ENCODE measurements at places on chromosomes 2 and 18.

GRCh38 chr2:25380586-25381375 lies 39.1 kb upstream of the DNMT3A start:
- no peak for DNase-seq

- DNase-seq: no peak
Measured at GRCh38 chr18:10660179-10660884, 134.5 kb downstream of the NAPG start.

DNA sequence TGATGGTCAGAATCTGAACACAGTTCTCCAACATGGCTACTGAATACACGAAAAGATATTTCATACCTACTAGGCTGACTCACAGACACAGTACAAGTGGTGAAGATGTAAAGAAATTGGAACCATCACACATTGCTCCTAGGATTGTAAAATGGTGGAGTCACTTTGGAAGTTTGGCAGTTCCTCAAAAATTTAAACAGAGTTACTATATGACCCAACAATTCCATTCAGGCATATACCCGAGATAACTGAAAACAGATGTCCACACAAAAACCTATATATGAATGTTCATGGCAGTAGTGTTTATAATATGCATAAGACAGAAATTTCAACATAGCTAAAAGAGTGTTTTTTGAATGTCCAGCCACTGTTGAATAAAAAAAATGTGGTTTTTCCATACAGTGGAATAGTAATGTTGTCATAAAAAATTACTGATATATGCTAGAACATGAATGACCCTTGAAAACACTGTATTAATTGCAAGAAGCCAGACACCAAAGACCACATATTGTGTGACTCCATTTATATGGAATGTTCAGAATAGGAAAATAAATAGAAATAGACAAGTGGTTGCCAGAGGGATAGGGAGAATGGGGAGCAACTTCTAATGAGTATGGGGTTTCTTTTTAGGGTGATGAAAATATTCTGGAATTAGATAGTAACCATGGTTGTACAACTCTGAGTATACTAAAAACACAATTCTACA lies 10.1 kb downstream of the RMP24 start:
- no peak for DNase-seq

DNA sequence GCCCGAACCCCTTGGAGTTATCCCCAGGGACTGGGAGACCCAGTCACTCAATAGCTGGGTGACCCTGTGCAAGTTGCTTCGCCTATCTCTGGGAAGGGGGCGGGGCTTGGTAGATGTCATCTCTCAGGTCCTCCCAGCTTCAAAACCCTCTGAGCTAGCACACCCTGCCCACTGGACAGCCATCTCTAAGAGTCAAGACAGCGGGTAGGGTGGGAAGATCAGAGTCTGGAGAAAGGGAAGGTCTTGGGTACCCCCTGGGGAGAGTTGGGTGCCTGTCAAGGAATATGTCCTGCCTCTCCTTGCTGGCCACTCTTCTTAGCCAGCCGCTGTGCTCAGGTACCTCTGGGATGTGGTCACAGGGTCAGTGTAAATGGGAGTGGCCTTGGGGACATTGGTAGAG lies 8.0 kb downstream of the GLI2 start:
- DNase-seq: no peak

- DNase-seq: no peak
Measured at GRCh38 chr2:173359231-173359630, 4.6 kb downstream of the CDCA7 start.

DNA sequence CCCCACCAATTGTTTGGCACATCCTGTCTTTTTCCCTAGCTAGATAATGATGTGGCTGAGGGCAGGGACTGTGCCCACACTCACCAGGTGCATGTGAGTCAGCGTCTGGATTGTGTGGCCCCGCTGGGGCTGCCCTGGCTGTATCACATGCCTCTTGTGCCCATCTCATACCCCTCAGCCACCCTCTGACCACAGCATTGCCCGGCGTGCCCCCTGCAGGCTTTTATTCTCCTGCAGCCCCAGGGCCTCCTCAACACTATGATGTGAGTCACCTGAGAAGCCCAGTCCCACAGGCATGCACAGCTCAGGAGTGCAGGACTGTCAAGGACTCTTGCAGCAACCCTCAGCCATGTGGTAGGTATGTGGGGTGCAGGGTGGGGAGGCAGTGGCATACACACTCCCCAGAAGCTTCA lies 14.8 kb upstream of the STEAP3 start:
- no peak for DNase-seq

DNA sequence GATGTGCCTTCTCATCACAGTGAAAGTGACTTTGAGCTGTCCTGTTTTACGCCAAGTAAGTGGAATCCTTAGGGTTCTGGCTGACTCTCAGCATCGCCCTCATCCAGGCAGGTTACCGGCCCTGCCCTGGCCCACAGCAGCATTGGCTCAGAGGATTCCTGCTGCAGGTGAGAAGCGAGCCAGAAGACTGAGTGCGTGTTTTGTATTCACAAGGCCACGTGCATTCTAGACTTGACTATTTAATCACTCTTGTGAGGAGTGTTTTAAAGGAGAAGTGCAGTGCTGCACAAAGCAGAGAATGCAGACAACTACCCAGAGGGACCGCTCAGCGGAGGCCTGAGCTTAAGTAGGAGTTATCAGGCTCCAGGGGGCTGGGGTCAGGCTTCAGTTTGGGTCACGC lies 48.3 kb downstream of the LAMA3 start:
- no peak for DNase-seq

- DNase-seq: no peak
Measured at GRCh38 chr2:234399451-234400246, 97.2 kb downstream of the ARL4C start.

GRCh38 chr2:172693037-172693436 lies 42.6 kb upstream of the RAPGEF4 start:
- no peak for DNase-seq

DNA sequence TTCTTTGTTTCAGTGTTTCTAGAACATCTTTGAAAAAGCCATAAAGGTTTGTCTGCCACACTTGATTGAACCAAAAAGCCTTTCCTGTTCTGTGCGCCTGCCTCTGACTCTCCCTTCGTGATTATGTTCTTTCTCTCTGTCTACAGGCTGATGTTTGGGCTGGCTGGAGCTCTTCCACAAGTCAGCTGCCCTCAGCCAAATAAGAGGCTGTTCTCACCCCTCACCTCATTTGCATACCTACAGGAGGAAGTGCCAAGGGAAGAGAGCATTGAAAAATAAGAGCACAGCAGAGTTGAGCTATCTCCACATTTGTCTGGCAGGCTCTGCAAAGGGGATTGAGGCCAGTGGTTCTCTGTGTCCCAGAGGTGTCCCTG lies 15.8 kb downstream of the INPP5D start:
- DNase-seq: peak; percentile 54

DNA sequence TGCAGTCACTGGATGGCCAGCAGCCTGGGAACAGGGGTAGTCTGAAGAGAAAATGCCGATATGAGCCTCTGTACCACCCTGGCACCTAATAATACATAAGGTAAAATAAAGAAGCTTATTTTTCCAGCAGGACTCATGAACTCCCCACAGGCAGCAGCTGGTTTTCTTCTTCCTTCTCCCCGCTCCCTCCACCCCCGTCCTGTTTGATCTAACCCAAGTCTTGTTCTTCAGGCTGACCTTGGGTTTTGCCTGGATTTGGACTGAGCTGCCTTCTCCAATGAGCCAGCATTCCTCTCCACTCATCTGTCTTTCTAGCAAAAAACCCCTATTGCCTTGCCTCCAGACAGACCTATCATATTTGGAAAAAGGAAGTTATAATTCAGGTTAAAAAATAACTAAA lies 111.8 kb downstream of the CELF4 start:
- DNase-seq: no peak

DNA sequence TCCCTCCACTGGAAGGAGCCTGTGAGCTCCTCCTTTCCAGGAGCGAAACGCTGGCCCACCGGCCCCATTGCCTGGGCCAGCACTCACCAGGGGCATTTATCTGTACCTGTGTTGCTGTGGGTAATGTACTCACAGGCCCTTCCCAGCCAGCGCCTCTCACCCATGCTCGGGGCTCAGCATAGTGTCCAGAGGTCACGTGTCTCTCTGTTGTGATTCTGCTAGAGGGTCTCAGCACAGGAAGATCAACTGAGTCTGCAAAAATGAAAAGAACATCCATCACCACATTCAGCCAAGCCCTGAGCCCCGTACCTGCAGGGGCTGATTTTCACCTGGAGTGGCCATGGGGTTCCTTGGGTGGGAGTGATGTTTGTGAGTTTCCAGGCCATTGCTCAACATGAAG lies 103.1 kb upstream of the TPO start:
- no peak for DNase-seq

DNA sequence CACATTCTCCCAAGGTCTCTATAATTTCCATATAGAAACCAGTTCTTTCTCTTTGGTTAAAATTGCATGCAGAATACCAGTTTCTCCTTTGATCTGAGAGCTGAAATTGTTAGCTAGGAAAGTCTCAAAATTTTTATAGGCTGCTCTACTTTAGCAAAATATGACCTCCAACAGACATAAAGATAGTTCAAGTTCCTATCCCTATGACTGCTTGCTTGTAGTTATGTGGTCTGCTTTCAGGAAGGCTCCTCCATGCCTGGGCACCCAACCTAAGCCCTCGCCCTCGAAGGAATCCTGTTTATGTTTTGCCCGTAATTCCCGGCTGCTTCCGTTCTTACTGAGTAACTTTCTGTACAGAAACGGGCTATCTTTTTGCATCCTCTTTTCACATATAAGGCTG lies 28.0 kb upstream of the LTBP1 start:
- no peak for DNase-seq

GRCh38 chr2:201574766-201575165 lies 68.5 kb downstream of the TMEM237 start:
- DNase-seq: no peak

DNA sequence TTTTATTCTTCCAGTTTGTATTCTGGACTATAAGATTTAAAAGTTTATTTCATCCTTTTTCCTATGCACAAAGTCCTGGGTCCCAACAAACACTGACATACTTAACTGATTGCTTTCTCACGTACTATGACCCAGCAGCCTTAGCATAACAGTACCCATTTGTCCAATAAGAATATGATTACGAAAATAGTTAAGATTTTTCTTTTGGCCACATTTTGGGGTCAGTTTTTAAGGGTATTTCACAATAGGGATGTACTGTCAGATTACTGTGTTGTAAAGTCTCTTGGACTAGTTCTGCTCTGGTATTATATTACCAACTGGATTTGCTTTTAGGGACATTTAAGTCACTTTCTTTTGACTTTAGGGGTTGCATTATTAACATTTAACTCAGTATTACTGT lies 46.1 kb downstream of the TTC39C start:
- DNase-seq: no peak

- no peak for DNase-seq
Measured at GRCh38 chr18:31658670-31659575, 25.5 kb downstream of the B4GALT6 start.

GRCh38 chr2:95264624-95265023 lies 9.6 kb upstream of the PROM2 start:
- DNase-seq: no peak

- DNase-seq: peak; percentile 90
Measured at GRCh38 chr2:43343573-43344304, 117.3 kb upstream of the ZFP36L2 start.

DNA sequence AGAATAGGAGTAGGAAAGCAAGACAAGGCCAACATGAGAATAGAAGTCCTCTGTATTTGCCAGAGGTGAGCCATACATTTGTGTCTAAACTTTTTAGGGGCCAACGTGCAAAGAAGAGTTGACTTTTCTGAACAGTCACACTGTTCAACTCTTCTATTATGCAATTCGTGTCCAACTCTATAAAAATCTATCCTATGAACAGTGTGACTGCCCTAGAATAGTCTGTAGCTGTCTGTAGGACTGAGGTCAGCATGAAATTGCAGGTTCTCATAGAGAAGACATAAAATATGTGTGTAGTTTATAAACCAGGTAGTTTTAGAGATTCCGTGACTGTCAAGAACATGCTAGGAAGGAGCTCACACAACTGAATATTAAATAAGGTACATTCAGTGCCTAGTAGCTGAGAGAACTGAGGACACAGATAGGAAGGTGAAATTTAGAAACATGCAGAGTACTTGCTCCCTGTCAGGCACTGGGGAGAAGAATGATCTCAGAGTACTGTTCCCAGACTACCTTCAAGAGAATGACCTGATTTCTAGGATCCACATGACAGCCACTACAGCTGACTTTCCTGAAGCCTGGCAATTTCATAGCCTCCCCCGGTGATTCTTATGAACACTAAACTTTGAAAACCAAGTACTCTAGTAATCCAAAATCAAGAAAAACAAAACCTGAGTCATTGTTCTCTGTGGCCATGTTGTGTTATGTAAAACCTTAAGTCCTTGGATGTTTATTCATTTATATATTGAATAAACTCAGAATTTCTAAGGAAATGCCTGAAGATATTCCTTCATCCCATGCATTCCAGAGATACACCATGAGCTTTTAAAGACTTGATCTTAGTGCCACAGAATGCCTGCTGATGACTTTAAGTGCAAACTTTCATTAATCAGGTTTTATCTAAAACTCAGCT lies 201.5 kb upstream of the BOD1L2 start:
- DNase-seq: no peak

GRCh38 chr2:174603280-174603679 lies 5.7 kb upstream of the WIPF1 start:
- DNase-seq: no peak

GRCh38 chr2:62055724-62056336 lies 140.1 kb upstream of the B3GNT2 start:
- DNase-seq: no peak

DNA sequence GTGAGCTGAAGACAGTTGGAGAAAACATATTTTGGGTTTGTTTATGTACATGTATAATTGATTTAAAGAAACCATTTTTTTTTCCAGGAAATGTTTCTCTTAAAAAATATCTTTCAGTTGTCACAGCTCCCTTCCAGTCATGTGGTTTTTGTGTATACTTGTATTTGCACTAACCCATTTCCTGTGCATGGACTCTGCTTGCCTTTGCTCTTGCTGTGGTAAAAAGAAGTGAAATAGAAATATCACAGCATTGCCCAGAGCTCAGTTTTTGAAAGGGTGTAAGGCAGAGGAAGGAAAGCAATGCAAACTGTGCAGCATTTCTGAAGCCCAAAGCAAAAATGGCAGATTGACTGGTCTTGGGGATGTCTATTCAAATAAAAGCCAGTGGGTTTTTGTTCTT lies 10.4 kb upstream of the DOCK10 start:
- DNase-seq: no peak

- DNase-seq: no peak
Measured at GRCh38 chr2:233129351-233129978, 69.3 kb downstream of the INPP5D start.

DNA sequence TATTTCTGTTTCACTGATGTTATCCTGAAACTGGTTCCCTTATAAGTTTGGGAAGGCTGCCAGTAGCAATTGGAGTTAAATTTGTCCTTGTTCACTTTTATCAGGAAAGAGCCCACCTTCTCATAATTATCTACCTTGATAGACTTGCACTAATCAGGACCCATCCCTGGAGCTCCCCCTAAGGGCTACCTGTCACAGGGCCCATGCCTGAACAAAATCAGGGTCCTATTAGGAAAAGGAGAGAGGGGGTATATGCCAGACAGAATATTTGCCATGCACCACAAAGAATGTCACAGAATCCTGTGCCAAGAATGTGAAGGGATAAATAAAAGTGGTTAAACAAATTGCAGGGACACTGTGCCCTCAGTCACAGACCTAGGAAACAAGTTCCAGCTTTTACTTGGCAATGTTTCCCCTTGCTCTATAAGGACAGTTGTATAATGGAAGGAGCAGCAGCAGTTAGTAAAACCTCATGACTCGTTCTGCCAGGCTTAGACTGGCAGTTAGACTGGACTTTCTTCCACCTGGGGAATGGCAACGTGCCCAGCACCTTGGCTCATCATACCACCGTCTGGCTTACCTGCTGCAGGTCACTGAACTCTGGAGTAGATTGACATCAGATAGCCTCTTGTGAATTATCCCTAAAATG lies 32.3 kb upstream of the VWC2L start:
- no peak for DNase-seq

Data from suprapubic skin (tissue), 4 donors.